ENCODE measurements at places on chromosomes 12 and 14.

- no peak for DNase-seq
Measured at GRCh38 chr14:77989441-77989991, 180.7 kb upstream of the NRXN3 start.

- no peak for DNase-seq
Measured at GRCh38 chr12:62686938-62687337, 220.3 kb downstream of the MON2 start.

- no peak for DNase-seq
Measured at GRCh38 chr12:59040656-59041055, 120.4 kb upstream of the LRIG3 start.

- no peak for DNase-seq
Measured at GRCh38 chr12:85179680-85180270, 100.2 kb upstream of the ALX1 start.

GRCh38 chr12:8699714-8700113 is 1.9 kb downstream of the RIMKLB start:
- DNase-seq = peak; percentile 40

DNA sequence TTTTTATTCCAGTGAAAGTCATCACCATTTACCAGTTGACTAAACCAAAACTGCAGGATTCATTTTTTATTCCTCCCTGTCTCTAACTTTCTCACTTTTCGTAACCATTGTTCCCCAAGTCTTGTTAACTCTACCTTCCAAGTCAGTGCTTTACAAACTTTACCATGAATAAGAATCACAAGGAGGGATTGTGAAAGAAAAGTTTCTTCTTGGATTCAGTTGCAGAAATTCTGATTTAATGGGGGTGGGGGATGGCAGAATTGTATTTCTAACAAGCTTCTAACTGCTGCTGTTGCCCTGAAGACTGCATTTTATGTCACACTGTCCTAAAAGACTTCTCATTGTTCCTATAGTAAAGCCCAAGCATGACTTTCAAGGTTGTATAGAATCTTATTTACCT is 5.0 kb upstream of the RAB21 start:
- DNase-seq = no peak

GRCh38 chr14:95440496-95440895 is 76.0 kb downstream of the SYNE3 start:
- DNase-seq = no peak

- DNase-seq = no peak
Measured at GRCh38 chr12:95085612-95086011, 12.2 kb upstream of the NR2C1 start.

- no peak for DNase-seq
Measured at GRCh38 chr12:29223426-29223825, 74.3 kb downstream of the FAR2 start.

- DNase-seq = no peak
Measured at GRCh38 chr14:99318091-99318958, 46.3 kb upstream of the BCL11B start.

DNA sequence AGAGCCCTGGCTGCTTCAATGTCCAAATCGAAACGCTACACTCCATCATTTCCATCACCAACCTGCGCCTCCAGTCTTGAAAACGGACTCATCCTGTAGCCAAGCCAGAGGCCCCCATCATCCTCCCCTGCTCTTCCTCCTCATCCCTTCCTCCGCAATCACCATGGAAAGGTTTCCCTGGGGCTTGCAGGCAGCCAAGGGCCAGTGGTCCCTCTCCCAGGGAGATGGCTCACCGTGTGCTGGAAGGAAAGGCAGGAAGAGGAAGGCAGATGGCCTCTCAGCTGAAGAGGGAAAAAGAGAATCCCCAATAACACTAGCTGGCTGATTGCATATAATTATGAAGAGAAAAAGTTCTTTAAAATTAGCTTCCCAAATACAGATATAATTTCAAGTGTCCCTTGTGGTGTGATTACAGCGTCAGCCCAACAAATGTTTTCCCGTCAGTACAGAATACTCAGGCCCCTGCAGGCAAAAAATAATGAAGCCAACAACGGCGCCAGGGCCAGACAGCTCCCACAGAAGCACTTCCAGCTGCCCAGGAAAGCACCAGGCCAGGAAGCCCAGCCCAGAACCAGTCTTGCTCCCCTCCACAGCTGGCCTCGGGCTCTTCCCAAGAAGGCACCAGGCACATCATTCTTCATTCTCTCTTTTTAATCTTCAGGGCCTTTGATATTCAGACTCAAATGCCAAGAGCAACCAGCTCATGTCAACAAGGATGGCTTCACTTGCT is 24.7 kb downstream of the ITPK1 start:
- DNase-seq = no peak

DNA sequence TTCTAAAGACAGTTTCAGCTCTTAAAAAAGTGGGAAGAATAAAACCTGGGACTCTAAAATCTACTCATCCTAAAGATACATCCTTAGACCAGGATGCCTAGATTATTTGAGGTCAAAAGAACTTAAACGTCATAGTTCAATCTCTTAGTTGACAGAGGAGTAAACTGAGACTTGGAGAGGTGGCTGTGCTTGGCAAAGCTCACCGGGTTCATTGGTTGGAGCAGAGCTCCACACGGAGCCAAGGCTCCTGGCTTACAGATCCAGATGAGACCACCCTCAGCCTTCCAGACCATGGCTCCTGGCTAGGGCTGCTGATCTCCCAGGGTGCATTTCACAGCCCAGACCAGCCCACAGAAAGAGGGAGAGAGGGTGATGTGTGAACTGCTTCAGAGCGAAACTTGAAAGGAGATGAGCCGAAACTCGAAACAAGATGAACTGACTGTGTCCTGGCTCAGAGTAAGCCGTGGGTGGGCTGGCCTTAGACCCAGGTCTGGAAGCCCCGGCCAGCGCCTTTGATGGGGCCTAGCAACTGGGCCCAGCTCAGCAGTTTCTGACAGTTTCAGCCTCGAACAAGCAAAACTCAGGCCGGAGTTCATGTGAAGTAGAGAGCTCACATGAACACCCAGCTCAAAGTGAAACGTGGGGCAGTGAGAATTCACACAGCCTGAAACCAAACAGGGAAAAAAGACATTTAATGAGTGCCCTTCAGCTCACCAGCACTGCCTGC is 1044.8 kb downstream of the BCL11B start:
- no peak for DNase-seq

- no peak for DNase-seq
Measured at GRCh38 chr14:28515571-28515970, 251.0 kb upstream of the FOXG1 start.

GRCh38 chr14:84591827-84592445 is 938.0 kb upstream of the FLRT2 start:
- no peak for DNase-seq

DNA sequence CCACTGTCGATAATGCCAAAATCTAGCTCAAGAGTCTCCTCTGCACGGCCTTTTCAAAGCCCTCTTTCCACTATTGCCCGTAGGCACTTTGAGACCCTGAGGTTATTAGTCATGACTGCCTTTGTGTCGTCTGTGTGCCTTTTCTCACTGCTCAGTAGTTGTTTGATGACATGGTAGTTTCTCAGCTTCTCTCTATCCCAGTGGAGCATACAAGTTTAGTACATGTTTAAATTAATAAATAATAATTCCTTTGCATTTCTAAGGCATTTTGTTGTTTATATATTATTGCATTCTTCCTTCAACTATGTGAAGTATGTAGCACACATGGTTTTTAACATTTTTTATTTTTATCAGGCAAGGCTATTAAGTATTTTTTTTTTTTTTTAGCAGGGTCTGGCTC is 458.1 kb downstream of the PCNX1 start:
- no peak for DNase-seq

- no peak for DNase-seq
Measured at GRCh38 chr14:101878211-101878821, 86.1 kb upstream of the DYNC1H1 start.

DNA sequence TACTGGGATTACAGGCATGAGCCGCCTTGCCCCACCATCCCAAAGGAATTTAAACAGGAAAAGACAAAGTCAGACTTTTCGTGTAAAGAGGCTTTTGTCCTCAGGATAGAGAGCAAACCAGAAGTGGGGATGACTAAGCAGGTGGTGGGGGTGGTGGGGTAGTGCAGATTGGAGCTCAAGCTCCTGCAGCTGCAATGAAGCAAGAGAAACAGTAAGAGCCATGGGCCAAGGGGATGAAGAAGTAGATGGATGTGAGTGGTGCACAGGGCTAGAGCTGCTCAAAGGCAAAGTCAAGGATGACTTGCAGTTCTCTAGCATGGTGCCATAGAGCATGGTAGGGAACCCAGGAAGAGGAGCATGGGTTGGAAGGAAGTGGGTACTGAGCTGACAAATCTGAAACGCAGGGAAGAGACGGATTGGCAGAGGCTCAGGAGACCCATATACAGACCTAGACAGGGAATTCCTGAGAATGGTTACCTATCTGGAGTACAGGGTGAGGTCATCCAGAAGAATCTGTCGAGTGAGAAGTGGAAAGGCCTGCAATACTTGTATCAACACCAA is 11.4 kb upstream of the RNF34 start:
- no peak for DNase-seq

- no peak for DNase-seq
Measured at GRCh38 chr12:88313554-88313953, 171.4 kb downstream of the TMTC3 start.

DNA sequence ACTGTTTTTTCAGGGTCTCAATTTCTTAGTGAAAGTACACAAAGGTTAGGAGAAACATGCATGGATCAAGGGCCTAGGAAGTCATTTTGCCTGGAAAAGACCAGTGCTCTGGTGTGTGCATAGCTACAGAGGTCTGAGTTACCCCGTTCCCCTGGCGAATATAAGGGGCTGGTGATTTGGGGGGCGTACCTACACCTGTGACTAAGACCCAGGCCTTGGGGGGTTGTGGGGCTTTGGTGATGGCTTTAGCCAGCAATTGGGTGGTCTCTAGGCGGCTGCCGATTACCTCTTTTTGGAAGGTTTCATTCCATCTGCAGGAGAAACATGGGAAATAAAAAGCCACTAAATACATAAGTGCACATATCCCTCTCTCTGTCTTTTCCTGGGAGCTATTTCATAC is 1.1 kb downstream of the SDR39U1 start:
- no peak for DNase-seq

DNA sequence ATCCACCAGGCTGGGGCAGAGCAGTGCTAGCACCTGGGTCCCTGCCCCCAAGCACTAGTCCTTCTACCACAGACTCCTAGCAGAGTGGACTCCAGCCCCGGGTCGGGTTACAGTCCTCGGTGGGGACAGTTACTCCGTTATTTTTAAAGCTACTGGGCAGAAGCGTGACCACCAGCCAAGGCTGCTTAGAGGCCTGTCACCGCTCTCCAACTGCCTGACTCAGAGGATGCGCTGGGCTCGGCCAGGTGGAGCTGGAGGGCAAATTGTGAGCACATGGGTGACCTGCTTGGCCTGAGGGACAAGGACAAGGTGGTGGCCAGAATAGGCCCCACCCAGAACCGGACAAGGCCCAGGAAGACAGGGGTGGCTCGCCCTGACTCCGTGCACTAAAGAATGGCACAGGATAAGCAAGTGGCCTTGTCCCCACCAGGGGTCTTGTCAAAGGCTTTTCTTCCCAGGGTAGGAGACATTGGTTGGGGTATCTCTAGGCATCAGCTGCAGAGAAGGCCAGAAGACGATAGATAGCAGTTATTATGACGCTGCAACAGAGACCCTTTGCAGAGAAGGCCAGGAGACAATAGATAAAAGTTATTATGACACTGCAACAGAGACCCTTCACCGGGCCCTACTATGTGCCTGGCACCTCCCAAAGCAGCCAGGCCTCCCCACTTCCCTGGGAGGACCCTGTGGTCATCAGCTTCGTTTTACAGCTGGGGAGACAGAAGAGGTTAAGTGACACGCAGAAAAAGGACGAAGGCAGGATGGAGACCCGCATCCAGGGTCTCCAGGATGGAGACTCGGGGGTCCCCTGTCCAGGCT is 1.6 kb downstream of the ABCB9 start:
- DNase-seq = peak; percentile 14

- no peak for DNase-seq
Measured at GRCh38 chr12:114167431-114167830, 201.3 kb upstream of the RBM19 start.

DNA sequence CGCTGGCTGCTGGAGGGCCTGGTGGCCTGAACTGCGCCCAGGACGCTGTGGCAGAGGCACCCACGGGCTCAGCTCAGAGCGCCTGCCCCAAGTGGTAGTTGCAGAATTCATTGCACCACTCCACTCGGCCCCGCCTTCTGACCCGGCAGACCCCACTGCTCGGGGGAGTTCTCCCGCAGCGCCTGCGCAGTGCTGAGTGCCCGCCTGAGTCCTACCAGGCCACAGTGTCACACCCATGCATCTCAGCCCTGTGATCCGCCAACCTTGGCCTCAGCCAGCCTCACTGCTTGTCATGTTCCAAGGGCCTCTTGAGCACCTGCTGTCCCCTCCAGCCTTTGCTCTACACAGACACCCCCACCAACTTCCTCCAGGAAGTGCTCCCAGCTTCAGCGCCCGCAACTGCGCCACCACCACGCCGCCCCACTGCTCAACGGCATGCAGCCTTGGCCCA is 12.2 kb downstream of the DEGS2 start:
- DNase-seq = no peak

GRCh38 chr14:32003585-32003984 is 73.5 kb upstream of the ARHGAP5 start:
- no peak for DNase-seq

- DNase-seq = peak; percentile 18
Measured at GRCh38 chr12:27733052-27733656, 22.5 kb downstream of the MRPS35 start.

DNA sequence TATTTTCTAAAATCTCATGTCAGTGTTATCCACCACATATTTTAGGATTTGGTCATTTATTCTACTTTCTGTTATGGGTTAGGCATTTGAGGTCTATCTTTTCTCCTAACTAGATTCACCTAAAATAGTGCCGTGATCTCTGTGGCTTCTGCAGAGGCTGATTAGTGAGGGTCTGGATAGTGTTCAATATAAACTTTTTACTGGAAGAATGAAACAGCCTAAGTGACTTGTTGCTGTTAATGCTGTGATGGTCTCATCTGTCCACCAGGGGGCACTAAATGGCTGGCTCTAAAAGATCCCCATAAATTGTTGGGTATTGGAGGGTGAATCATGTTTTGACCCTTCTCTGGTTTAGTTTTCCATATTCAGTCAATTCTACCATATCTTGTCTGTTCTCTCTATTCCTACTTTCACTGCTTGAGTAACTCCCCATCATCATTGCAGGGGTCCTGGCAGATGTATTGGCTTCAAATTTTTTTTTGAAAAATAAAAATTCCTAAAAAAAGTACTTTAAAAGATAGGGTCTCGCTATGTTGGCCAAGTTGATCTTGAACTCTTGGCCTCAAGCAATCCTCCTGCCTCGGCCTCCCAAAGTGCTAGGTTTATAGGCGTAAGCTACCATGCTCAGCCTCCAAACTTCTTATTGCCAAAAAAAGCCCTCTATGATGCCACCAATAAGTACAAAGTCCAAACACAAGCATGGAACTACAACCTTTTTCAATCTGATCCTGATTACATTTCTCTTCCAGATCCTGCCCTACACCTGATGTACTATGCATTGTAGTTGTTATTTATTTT is 6.9 kb downstream of the PABPN1 start:
- peak; percentile 86 for DNase-seq

- DNase-seq = no peak
Measured at GRCh38 chr12:112705037-112705632, 86.4 kb upstream of the RPH3A start.

- no peak for DNase-seq
Measured at GRCh38 chr12:20342111-20342510, 26.2 kb upstream of the PDE3A start.

- DNase-seq = no peak
Measured at GRCh38 chr14:95320955-95321600, 1.4 kb upstream of the CLMN start.

Data from hematopoietic multipotent progenitor cell treated with erythropoietin and hydrocortisone succinate and interleukin-3 and kit ligand, for 17 days (in vitro differentiated cells).